ENCODE measurements at places on chromosomes 7 and 10. TPM values are rescaled to one million over a fixed set of nuclear protein-coding genes. Genes with fewer than 3 reads are reported as not detected.

Gene CDHR1
- 0.54 TPM for polyA plus RNA-seq

Gene ACSM6
- 0.17 TPM for polyA plus RNA-seq

DNA sequence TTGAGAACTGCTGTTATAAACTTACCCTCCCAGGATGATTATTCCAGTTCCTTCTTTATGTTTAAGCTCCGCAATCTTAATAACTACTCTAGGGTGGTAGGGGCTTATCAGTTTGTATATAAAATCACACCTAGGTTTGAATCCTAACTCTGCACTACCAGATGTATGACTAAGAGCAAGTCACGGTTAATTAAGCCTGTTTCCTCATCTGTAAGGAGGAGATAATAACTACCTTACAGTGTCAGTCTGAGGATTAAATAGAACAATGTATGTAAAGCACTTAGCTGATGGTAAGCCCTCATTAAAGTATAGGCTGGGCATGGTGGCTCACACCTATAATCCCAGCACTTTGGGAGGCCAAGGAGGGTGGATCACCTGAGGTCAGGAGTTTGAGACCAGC, 9.2 kb downstream of the DNA2 start:
- no peak for DNase-seq

Gene HOXA5
- polyA plus RNA-seq = 71.1 TPM

Gene DMBT1
- polyA plus RNA-seq = 0.36 TPM

Gene CTAGE6
- not detected for polyA plus RNA-seq

Gene METTL27
- polyA plus RNA-seq = 15.9 TPM
